Vagina (tissue), 2 donors: ENCODE measurements at places on chromosomes 6 and 20.

- DNase-seq = no peak
These were observed 151.7 kb upstream of the DST start for GRCh38 chr6:56794421-56794820.

DNA sequence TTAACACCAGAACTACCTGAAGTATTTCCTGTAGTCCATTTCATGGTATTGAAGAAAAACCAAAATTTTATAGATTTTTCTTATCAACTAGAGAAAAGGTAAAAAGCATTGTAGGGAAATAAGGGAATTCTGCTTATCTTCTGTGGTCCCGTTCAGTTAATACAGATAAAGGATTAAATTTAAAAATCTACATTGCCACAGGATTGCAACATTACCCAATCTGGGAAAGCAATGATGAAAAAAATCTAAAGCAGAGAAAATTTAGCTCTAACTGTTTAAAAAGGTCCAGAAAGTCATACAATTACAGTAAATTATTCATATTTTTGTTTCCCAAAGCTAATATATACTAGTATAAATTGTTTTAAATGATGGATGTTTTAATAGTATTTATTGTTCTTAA, 18.0 kb downstream of the POLH start:
- no peak for DNase-seq

GRCh38 chr6:109187399-109188114, 92.2 kb downstream of the CEP57L1 start:
- DNase-seq = no peak

- DNase-seq = no peak
These were observed 84.9 kb upstream of the LRFN2 start for GRCh38 chr6:40672087-40672486.

- DNase-seq = no peak
These were observed 555.6 kb downstream of the KIF16B start for GRCh38 chr20:16017656-16018055.

DNA sequence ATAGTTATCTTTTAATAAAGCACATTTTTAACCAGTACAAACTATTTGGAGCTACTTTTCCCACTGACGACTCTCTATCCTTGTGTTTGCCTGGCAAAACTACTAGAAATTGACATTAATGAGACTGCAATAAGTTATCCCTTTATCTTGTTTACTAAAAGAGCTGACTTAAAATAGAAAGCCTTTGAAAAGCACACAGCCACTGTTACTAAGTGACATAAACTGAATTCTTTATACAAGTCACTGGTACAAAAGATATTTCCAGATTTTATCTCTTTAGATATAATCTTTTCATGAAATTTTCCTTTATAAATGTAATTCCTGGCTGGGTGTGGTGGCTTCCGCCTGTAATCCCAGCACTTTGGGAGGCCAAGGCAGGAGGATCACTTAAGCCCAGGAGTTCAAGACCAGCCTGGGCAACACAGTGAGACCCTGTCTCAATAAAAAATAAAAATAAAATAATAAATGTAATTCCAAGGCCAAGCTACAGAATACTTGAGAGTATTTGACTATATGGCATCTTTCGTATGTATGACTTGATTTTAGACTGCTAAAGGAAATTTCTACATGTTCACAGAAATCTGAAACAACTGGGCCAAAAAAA, 9.5 kb downstream of the MBOAT1 start:
- DNase-seq = no peak

DNA sequence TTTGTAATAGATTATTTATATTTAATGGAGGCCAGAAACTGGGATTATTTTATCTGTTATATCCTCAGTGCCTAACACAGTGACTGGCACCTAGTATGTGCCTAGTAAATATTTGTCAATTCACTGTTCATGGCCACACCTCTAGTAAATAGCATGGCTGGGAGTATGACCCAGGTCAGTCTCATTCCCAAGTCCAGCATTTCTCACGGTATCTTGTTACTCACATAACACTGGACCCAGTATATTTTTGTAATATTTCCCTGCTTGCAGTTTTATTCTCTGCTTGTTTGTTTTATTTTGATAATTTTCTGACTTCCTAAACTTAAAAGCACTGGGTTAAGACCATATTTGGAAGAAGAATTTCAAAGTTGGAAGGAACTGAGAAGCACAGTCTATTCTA, 47.7 kb downstream of the CTNNBL1 start:
- no peak for DNase-seq
